Activated CD8-positive, alpha-beta T cell treated with anti-CD3 and anti-CD28 coated beads, Interleukin-2, amount 10 ng/mL, durations not matched to agents 7 days and 5 days (primary cell): ENCODE measurements at places on chromosomes 4 and X. TPM values are rescaled to one million over a fixed set of nuclear protein-coding genes. Genes with fewer than 3 reads are reported as not detected.

Gene PDE5A
- total RNA-seq: 0.13 TPM

- no peak overlapping the region for H3K4me3 ChIP-seq
- no peaks in the 10 kb centered on the region for H3K4me1 ChIP-seq
- H3K27ac ChIP-seq: no peak overlapping the region
- no peaks in the 10 kb centered on the region for H3K27me3 ChIP-seq
- DNase-seq: no peak
Observed at GRCh38 chrX:7552760-7553159, 290.2 kb upstream of the VCX start.

Gene CXCL10
- total RNA-seq: not detected

GRCh38 chr4:121913667-121914066, 38.2 kb downstream of the TRPC3 start:
- DNase-seq: no peak
- peaks cover 11% of the 10 kb centered on the region for H3K27me3 ChIP-seq
- H3K4me1 ChIP-seq: peaks cover 9% of the 10 kb centered on the region
- no peak overlapping the region for H3K4me3 ChIP-seq

DNA sequence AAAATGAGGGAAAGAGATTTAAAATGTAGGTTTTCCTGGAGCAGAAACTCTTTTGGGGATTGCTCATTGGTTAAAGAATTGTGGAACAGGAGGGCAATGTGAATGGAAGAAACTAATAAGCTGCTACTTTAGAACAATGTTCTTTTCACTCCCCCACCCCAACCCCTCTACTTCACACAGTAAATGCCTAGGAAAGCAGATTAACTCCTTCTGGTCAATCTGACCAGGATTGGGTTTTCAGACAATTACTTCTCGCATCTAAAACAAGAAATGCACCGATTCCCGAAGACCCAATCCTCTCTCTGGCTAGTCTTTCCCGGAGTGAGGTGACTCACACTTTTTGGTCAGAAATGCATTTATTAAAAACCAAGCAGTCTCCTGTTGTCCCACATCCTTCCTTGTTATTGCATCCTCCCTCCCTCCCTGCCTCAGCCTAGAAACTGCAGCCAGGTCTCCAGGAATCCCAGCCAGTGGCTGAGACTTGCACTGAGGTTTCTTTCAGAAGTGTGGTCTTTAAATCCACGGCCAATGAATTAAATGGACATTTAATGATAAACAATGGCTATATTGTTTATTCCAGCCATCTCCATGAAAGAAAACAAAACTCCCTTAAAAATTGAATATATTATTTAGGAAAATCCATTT, 21.4 kb downstream of the MFAP3L start:
- no peaks in the 10 kb centered on the region for H3K27me3 ChIP-seq
- H3K27ac ChIP-seq: no peak overlapping the region
- H3K36me3 ChIP-seq: no peaks in the 10 kb centered on the region
- H3K4me3 ChIP-seq: no peak overlapping the region

GRCh38 chr4:2436761-2437474, 18.2 kb downstream of the CFAP99 start:
- no peak for DNase-seq
- peaks cover 2% of the 10 kb centered on the region for H3K27me3 ChIP-seq
- H3K4me3 ChIP-seq: no peak overlapping the region
- H3K36me3 ChIP-seq: no peaks in the 10 kb centered on the region

GRCh38 chr4:866761-867390, 40.9 kb upstream of the CPLX1 start:
- H3K36me3 ChIP-seq: peaks cover 65% of the 10 kb centered on the region
- no peak overlapping the region for H3K4me3 ChIP-seq
- H3K27ac ChIP-seq: no peak overlapping the region
- no peak for DNase-seq
- H3K27me3 ChIP-seq: no peaks in the 10 kb centered on the region

Gene FGFBP1
- not detected for total RNA-seq

Gene ZNF518B
- total RNA-seq: 19.4 TPM

Gene TLR8
- not detected for total RNA-seq

Gene IRS4
- total RNA-seq: not detected

Gene USP51
- total RNA-seq: 1.2 TPM

- H3K36me3 ChIP-seq: no peaks in the 10 kb centered on the region
- no peak overlapping the region for H3K4me3 ChIP-seq
- H3K4me1 ChIP-seq: no peaks in the 10 kb centered on the region
- H3K27me3 ChIP-seq: no peaks in the 10 kb centered on the region
Observed at GRCh38 chr4:4724321-4724720, 135.1 kb upstream of the MSX1 start.

GRCh38 chr4:182760551-182761043, 156.6 kb downstream of the DCTD start:
- H3K36me3 ChIP-seq: no peaks in the 10 kb centered on the region
- peaks cover 2% of the 10 kb centered on the region for H3K27me3 ChIP-seq
- H3K4me1 ChIP-seq: no peaks in the 10 kb centered on the region
- no peak for DNase-seq

Gene CSAG1
- not detected for total RNA-seq

Gene PCDH11X
- not detected for total RNA-seq

GRCh38 chrX:109940411-109940810, 62.5 kb upstream of the TMEM164 start:
- H3K27ac ChIP-seq: no peak overlapping the region
- H3K4me1 ChIP-seq: peaks cover 4% of the 10 kb centered on the region
- peaks cover 4% of the 10 kb centered on the region for H3K27me3 ChIP-seq
- no peak overlapping the region for H3K4me3 ChIP-seq
- no peak for DNase-seq

- H3K27me3 ChIP-seq: no peaks in the 10 kb centered on the region
- peaks cover 15% of the 10 kb centered on the region for H3K36me3 ChIP-seq
- no peak overlapping the region for H3K27ac ChIP-seq
- H3K4me1 ChIP-seq: no peaks in the 10 kb centered on the region
Observed at GRCh38 chr4:4596720-4597119, 54.9 kb upstream of the STX18 start.

DNA sequence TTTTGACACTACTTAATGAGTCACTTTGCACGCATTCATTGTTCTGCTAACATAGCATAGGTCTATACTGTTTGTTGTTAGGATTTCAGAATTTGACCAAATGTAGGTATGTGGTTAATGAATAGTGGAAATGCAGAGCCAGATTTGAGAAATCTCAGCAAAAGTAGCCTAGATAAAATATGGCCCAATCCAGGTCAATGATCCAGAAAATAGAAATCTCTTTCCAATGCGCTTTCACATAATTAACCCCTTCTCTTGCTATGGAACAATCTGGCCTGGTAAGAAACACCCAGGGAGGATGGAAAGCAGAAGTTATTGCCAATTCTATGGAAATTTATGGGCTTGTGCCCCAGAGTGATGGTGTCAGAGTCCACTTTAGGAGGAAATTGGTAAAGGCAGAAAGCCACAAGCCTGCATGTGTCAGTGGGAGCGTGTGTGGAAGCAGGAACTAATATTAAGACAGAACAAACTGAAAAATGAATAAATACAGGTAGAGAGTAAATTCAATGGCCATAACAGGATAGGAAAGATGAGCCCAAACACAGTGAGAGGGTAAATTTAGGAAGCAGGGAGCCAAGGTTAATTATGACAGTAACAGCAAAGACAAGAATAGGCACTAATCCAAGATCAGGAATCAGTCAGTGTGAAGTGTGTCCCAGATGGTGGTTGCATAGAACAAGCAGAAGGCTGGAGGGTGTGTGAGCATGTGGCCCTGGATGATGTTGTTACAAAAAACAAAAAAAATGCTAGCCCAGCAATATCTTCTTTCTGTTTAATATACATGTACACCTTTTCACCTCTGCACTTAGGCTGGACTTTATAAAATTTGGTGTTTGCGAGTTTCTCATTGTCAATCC, 102.9 kb downstream of the SYTL5 start:
- no peaks in the 10 kb centered on the region for H3K36me3 ChIP-seq
- no peaks in the 10 kb centered on the region for H3K27me3 ChIP-seq
- H3K4me1 ChIP-seq: peaks cover 6% of the 10 kb centered on the region
- DNase-seq: no peak

Gene APBB2
- 0.53 TPM for total RNA-seq
